HuH-7.5 (cell line): ENCODE measurements at places on chromosomes 2 and 18.

- no peak for DNase-seq
Measured at GRCh38 chr2:673615-674320, 3.4 kb downstream of the TMEM18 start.

- no peak for DNase-seq
Measured at GRCh38 chr2:48195169-48195568, 288.9 kb upstream of the FBXO11 start.

DNA sequence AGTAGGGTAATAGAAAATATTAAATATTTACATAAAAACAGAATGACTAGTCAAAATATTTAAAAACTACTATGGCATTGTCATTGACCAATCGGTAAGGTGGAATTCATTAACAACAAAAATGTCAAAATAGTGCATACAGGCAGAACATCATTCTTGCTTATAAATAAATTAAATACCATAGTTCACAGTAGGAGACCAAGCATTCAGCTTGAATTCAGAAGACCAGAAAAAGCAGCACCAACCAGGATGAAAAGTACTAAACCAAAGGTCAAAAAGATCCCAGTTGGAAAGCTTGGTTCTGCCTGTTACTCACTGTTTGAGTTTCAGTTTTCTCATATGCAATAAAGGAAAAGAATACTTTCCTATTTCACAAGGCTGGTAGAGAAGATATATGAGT, 244.3 kb downstream of the OSR1 start:
- DNase-seq: no peak

DNA sequence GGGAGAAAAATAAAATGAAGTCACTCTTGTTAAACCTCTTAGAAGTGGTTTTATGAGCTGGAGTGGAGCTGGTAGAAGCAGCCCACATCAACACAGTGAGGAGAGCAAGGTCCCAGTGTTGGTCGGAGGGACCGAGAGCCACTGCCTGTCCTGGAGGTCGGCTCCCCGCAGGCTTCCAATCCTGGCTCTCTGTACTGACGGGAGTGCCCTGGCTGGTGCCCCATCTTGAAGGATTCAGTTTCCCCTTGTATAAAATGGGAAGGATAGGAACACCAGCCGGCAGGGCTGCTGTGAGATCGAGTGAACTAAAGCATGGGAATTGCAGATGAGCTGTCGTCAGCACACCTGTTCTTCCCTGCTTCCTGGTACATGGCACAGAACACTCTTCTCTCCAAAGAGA, 104.3 kb upstream of the ID2 start:
- no peak for DNase-seq

DNA sequence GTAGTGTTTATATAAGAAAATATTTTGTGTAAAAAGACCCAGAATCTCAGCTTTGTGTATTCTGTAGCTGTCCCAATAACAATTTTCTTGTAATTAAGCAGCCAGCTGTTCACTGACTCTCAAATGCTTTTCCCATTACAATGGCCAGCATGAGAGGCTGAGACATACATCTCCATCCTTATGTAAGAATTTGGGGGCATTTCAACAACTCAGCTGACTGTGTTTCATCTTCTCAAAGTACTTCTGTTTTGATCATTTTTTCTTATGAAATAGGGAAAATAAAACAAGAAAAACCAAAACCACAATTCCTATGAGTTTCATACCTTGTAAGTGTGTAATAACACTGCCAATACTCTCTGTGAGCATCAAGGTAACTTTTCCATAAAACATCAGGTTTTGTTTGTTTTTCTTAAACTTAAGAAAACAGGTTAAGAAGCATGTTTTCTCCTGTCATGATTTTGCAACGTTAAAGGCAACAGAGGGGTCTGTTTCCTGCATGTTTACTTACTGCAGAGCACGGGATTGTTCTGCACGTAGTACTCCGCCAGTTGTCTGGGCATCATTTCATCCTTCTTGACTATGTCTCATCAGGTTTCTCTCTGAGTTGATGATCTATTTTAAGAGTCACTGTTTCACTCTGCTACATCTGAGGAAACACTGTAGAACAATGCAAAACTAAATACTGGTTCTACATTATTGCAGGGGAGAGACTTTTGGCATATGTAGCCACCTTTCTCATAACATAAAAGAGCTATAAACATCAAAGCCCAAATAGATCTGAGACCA, 62.9 kb upstream of the CYRIA start:
- DNase-seq: no peak

DNA sequence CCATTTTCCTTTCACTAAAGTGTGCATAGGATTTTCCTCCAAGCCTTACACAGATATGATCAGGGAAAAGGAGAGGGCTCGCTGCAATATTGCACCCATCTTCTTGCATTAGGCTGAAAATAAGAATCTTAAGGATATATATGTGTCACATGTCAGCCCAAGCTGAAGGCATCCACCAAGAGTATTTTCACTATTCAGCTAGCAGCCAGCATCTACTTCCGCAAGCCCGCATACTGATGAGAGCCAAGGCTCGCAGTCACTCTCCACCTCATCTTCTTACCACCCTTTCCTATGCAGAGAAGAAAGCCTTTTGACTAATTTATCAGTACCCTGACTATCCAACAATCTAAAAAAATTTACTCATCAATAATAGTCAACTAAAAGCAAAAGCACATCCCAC, 6.1 kb downstream of the TMEM163 start:
- no peak for DNase-seq

DNA sequence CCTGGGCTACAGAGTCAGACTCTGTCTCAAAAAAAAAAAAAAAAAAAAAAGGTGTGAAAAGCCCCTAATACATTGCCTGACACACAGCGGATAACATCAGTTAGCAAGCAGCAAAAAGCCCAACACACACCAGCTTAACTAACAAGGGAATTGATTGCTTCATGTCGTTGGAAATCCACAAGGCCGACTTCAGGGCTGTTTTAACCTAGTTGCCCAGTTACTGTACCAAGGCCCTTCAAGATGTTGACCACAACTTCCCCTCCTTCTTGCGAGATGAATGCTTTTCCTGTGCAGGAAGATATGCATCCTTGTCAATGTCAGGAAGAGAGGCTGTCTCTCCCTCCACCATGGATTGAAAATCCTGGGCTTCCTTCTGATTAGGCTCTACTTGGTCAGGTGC, 202.9 kb downstream of the MIB1 start:
- DNase-seq: no peak

- DNase-seq: no peak
Measured at GRCh38 chr2:64979744-64980143, 9.5 kb upstream of the SLC1A4 start.

GRCh38 chr2:156087875-156088274, 244.6 kb downstream of the NR4A2 start:
- no peak for DNase-seq

- peak; percentile 55 for DNase-seq
Measured at GRCh38 chr2:157596992-157597681, 31.5 kb downstream of the ACVR1C start.

DNA sequence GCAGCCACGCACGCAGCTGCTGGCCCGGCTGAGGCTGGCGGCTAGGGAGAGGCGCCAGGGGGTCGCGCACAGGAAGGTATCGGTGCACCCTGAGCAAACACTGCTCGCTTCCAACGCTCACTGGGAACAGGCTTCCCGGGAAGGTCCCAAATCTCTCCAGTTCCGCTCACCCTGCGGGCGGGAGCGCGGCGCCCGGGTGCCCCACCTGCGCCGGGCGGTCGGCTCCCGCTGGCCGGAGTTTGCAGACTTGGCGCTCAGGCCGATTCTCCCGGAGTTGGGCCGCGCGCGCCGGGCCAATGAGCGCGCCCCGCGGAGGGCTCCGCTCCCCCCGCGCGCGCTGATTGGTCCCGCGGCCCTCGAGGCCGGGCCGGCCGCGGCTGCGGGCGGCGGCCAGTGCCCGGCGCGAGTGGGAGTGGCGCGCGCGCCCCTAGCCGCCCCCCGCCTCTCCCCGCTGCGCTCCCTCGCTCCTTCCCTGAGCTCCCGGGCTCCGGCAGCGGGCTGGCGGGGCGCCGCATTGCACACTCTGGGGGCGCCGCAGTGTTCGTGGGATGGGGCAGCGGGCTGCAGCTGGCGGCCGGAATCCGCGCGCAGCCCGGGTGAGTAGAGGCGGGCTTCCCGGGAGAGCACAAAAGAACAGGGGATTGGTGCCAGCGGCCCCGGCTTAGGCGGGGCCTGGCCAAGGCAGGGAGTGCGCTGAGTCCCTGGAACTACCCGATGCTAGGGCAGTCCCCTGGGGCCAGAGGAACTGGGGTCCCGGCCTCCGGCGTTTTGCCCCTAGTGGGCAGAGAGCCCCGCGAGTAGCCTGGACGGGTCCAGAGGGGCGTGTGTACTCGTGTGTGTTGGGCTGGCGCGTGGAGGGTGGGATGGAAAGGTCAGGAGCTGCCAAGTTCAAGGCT, at the start of gene LYPD6:
Gene LYPD6 (plus strand): TSS at position 461 of the 896 bp plus-strand sequence. CDS start 107,122 bp downstream, outside the sequence.
- peak; percentile 80 for DNase-seq

DNA sequence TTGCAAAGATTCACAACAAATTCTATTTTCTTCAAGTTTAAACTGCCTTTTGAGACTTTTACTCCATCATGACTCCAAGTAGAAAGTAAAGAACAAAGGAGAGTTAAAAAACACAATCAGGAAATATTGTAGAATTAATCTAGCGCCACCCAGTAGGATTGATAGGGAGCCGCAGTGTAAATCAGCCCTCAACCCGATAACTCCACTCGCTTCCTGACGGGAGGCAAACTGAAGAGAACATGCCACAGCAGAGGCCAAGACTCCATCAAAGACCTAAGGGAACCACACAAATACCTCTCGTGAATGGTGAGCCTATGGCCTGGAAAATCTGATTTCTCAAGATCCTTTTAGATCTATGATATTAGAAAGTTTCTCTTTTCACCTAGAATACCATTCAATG, 319.0 kb downstream of the STK39 start:
- no peak for DNase-seq

- no peak for DNase-seq
Measured at GRCh38 chr2:111157071-111157661, 36.5 kb downstream of the BCL2L11 start.

GRCh38 chr2:70921839-70922234, 13.9 kb upstream of the ATP6V1B1 start:
- DNase-seq: no peak

GRCh38 chr2:106085181-106085940, 108.7 kb downstream of the UXS1 start:
- DNase-seq: no peak

GRCh38 chr2:235903782-235904584, 264.2 kb downstream of the GBX2 start:
- DNase-seq: no peak

DNA sequence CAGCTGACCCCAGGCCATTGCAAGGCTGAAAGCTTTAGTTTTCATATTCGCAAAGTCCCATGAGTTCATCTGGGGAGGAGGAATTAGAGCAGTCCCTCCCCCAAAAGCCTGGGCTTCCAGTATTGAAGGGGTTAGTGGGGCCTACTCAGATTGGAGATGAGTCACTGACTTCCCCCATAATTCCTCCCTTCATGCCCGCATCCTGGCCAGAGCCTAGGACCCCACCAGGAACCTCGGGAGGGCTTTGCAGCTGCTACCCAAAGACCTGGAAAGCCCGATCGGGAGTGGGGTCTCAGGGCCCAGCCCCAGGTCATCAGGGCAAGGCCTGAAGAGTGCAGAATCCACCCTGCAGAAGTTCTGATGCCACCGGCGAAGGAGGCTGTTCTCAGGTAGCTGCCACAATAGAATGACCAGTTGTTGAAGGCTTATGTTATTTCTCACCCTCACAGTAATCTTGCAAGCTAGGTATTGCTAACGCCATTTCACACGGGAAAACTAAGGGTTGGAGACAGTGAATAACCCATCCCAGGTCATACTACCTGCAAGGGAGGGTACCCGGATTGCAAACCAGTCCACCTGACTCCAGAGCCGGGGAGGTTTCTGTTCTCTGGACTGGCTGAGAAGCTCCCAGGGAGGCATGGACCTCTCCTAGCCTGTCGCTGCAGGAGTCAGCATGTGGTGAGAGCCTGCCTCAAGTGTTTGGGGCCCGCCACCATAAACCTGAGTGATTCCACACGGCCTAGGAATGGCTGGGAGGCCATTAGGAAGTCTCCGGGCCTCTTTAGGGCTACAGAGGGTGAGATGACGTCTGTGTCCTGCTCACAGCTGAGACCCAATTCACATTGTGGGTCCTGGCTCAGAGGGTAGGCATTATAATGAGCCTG, 5.8 kb upstream of the ARID5A start:
- DNase-seq: no peak

GRCh38 chr2:164840930-164841718, 499 bp downstream of the COBLL1 start:
- peak; percentile 82 for DNase-seq

DNA sequence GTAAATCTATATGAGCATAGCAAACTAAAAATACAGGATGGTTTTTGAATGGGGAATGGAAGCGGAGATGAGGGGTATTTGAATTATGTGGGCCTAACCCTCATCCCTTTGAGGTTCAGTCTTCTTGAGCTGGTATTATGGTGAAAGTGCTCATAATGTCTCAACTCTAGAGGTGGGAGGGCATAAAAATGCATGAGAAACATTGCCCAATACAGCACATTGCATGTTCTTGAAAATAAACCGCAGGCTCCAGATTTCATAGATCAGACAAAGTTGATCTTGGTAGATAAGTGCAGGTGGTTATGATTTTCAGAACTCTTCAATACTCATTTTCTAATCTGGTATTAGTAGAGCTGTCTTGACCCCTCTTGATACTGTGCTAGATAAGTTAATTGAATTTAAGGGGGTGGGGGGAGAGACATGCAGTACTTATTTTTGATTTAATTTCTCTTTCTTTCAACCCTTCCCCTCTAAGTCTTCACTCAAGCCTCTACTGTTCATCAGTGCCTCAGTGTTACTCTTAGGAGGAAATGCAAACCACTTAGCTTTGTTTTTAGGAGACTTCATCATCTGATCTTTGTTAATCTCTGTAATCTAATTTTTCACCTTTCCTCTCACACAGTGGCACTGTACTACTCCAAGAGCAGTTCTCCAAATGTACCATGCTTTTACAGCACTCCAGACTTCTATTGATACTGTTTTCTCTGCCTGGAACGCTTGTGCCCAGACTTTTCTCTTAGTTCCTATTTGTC, 22.2 kb downstream of the XRCC5 start:
- no peak for DNase-seq

- no peak for DNase-seq
Measured at GRCh38 chr2:138723196-138723987, 56.8 kb downstream of the NXPH2 start.

DNA sequence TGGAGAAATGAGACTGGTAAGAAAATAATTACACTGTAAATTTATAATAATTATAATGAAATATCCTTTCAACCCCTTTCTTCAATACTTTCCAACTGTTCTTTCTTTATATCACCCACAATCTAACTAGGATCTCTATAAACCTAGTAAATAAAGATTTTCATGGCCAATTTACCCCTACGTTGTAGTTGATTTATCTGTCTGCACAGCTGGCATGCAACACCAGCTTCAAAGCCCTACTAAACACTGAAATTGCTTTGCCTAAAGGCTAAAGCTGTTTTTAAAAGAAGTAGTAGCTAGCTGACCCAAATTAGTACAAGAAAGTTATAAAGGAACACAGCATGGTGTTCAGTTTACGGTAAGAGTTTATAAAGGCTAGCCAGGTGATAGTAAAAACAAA, 140.1 kb downstream of the NOL4 start:
- DNase-seq: no peak

GRCh38 chr2:68464651-68465050, 2.4 kb downstream of the FBXO48 start:
- no peak for DNase-seq

GRCh38 chr2:37786854-37787253, 115.4 kb upstream of the CDC42EP3 start:
- no peak for DNase-seq
